Sigmoid colon (tissue), 7 donors: ENCODE measurements at places on chromosomes 2 and 18.

DNA sequence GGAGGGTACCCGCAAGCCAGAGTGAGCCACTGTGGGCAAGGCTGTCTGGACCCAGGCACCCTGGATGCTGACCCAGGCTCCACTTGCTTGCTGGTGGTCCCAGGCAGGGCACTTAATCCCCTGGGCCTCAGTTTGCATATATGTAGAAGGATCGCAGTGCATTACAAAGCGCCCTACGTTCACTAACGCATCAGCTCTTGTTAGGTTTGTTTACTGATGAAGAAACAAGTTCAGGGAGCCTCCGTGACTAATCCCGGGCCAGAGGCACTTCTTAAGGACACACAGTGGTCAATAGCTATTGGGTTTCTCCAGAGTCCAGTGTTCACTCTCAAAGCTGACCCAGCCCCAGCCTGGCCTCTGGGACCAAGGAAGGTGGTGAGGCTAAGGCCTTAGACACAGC lies 70.2 kb downstream of the LBH start:
- H3K4me3 ChIP-seq = no peak overlapping the region
- H3K27me3 ChIP-seq = no peaks in the 10 kb centered on the region
- peak overlapping the region; percentile 84 for H3K27ac ChIP-seq
- no peak for DNase-seq
- no peaks in the 10 kb centered on the region for H3K36me3 ChIP-seq

DNA sequence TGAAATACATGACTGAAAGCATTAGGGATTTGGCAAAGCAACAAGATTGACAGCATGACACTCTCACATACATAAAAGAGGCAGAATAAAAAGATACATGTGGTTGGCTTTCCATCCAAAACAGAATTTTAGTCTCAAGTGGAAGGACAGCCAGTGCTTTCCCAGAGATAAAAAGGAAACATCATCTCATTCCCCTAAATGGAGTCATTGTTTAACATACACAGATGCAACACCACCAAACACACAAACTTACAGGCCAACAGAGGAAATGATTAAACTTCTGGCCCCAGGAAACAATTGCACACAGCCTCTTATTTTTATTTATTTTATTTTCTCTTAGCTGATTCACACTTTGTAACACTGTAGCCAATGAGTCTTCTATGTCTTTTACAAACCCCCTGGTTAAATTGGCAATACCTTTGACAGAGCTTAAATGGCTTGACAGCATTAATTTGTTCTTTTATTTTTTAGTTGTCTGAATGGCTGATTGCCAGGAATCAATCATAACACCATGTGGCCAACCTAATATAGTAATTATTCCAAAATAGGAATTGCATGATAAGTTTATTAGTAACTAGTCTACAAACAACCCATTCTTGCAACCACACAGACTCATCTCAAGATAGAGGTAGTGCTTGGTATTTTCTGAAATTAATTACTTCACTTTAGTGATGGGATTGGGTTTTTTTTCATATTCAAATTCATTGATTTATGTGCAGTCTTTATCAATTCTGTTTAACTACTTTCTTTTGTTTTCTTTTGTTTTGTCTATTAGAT lies 190.5 kb downstream of the RND3 start:
- H3K4me3 ChIP-seq = no peak overlapping the region
- no peaks in the 10 kb centered on the region for H3K27me3 ChIP-seq
- H3K36me3 ChIP-seq = no peaks in the 10 kb centered on the region
- H3K27ac ChIP-seq = no peak overlapping the region

DNA sequence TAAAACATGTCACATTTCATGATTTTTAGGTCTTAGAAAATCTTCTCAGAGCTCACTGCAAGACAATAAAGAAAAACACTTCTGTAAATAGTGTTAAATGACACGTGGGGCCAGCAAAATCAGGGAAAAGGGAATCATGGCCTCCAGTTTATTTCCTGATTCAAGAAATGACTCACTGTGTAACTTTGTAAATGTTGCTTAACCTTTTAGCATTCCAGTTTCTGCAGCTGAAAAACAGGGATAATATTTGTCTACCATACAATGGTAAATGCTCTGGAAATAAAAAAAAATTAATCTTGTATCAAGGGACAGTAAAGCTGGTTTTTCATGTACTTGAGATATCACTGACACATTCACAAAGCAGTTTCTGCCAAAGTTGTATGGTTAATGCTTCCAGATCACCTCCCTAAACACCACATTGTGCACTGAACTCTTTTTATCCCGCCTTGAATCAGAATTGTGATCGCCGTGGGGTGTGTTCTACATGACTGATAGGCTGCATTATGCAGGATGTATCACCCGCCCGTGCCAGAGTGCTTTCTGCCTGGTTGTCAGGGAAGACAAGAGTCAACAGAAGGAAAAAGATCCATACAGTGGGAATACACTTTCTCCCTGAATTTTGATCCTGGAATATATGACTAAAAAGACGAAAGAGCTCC lies 238.8 kb downstream of the IKZF2 start:
- H3K27ac ChIP-seq = no peak overlapping the region
- no peaks in the 10 kb centered on the region for H3K27me3 ChIP-seq
- H3K4me1 ChIP-seq = peaks cover 4% of the 10 kb centered on the region
- no peaks in the 10 kb centered on the region for H3K36me3 ChIP-seq
- no peak overlapping the region for H3K4me3 ChIP-seq

- H3K4me3 ChIP-seq = no peak overlapping the region
- no peaks in the 10 kb centered on the region for H3K36me3 ChIP-seq
- H3K27ac ChIP-seq = no peak overlapping the region
- H3K4me1 ChIP-seq = peaks cover 19% of the 10 kb centered on the region
Measured at GRCh38 chr2:3652896-3653625, 4.9 kb upstream of the ALLC start.

DNA sequence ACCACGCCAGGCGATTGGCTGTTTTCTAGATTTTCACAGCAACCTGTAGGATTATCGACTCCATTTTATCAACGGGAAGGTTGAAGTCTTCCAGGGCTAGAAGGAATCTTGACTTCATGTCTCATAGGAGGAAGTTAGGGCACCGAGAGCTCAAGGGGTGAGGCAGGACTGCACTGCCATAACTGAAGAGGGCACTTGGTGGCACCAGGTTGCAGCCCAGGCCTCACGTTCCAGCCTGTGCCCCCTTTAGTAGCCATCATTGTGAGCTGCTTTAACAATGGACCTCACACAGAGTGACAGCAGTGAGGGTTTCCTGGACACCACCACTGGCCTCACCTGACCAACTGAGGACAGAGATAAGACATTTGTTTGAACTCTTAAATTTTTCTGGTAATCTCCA lies 22.9 kb upstream of the RPL37A start:
- DNase-seq = no peak
- no peak overlapping the region for H3K4me3 ChIP-seq
- no peaks in the 10 kb centered on the region for H3K4me1 ChIP-seq
- H3K27me3 ChIP-seq = no peaks in the 10 kb centered on the region
- H3K36me3 ChIP-seq = peaks cover 29% of the 10 kb centered on the region

GRCh38 chr2:71528749-71529148 lies 75.4 kb downstream of the DYSF start:
- H3K27ac ChIP-seq = no peak overlapping the region
- no peaks in the 10 kb centered on the region for H3K4me1 ChIP-seq
- H3K4me3 ChIP-seq = no peak overlapping the region
- peak; percentile 22 for DNase-seq

GRCh38 chr2:10095175-10095574 lies 15.0 kb upstream of the CYS1 start:
- H3K36me3 ChIP-seq = no peaks in the 10 kb centered on the region
- H3K4me3 ChIP-seq = no peak overlapping the region
- no peaks in the 10 kb centered on the region for H3K27me3 ChIP-seq
- DNase-seq = no peak
- no peak overlapping the region for H3K27ac ChIP-seq

DNA sequence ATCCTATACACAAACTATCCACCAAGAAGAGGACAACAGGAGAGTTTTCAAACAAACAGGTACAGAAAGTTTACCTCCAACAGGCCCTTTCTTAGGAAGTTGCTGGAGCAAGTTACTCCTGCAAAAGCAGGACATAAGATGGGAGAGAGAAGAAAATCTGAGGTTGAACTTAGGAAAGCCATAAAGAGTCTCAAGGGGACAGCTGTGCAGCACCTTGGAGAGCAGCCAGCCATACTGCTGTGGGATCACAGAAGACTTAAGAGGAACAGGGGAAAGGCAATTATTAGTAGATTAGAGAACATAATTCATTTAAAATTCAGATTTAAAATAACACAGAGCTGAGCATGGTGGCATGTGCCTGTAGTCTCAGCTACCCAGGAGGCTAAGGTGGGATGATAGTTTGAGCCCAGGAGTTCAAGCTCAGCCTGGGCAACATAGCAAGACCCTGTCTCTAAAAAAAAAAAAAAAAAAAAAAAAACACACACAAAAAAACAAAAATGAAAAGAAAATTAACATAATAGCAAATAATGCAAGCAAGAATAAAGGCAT lies 148.1 kb upstream of the SIX3 start:
- H3K4me3 ChIP-seq = no peak overlapping the region
- no peaks in the 10 kb centered on the region for H3K36me3 ChIP-seq
- DNase-seq = no peak
- H3K27me3 ChIP-seq = peaks cover 11% of the 10 kb centered on the region
- no peak overlapping the region for H3K27ac ChIP-seq
- no peaks in the 10 kb centered on the region for H3K4me1 ChIP-seq

DNA sequence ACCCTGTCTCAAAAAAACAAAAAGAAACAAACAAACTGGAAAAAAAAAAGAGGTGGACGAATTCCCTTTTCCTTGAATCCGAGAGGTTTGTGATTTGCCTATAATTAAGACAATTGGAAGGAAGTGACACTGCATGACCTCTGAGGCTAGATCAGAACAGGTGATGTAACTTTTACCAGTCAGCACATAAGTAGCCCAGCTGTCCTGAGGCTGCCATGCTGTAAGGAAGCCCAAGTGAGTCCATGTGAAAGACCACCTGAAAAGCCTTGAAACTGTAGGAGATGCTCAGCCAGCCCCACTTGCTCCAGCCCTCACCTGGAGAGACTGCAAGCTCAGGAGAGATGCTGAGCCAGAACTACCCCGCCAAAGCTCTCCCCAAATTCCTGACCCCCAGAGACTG lies 166.8 kb downstream of the TGIF1 start:
- peaks cover 2% of the 10 kb centered on the region for H3K4me1 ChIP-seq
- no peaks in the 10 kb centered on the region for H3K36me3 ChIP-seq

GRCh38 chr2:97747285-97747684 lies 33.9 kb downstream of the ZAP70 start:
- no peak for DNase-seq
- H3K27me3 ChIP-seq = no peaks in the 10 kb centered on the region
- H3K36me3 ChIP-seq = no peaks in the 10 kb centered on the region
- peaks cover 7% of the 10 kb centered on the region for H3K4me1 ChIP-seq
- no peak overlapping the region for H3K4me3 ChIP-seq
- peak overlapping the region; percentile 33 for H3K27ac ChIP-seq

DNA sequence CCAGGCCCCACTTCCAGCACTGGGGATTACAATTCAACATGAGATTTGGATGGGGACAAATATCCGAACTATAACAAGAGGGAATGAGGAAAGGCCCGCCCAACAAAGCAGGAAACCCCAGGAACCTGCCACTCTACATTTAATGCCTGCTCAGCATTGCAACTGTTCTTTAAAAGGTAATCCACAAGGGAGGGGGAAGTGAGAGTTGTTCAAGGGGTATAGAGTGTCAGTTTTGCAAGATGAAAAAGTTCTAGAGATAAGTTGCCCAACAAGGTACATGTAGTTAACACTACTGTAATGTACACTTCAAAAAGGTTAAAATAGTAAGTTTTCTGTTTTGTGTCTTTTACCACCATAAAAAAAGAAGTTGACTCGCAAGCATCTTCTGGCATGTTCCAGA lies 137.6 kb downstream of the MBD2 start:
- no peak overlapping the region for H3K27ac ChIP-seq
- DNase-seq = no peak
- no peak overlapping the region for H3K4me3 ChIP-seq

DNA sequence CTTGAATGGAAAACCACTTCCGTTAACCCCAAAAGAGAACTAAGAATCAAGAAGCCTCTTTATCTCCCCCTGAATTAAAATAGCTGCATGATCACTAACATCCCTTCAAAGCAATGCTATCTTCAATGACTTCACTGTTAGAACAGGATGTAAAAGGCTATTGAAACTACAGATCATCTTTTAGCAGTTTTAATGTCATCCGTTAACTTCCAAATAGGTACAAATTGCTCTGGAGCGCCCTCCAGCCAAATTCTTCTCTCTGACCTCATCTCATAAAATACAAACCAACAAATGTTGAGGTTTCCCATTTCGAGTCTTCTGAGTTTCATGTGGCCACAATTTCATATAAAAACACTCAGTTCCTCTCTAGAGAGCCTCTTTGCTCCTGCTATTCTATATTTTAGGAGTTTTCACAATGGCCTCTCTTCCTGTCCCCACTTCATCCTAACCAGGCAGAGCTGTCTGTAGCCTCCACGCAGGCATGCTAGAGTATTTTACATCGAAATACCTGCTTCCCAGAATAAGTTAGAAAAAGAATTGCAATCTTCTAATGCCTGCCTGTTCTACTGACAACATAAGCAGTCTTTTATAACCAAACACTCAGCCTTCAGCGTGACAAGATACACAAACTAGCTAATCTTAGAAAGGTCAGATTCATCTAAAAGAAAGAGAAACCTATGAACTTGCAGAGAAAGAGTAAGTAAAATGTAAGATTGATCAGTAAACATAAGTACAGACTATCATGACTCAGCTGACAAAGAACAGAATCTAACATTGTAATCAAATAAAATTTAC lies 37.9 kb downstream of the B4GALT6 start:
- H3K27ac ChIP-seq = no peak overlapping the region
- no peak for DNase-seq
- no peak overlapping the region for H3K4me3 ChIP-seq
- H3K36me3 ChIP-seq = no peaks in the 10 kb centered on the region

- H3K27ac ChIP-seq = no peak overlapping the region
- H3K36me3 ChIP-seq = no peaks in the 10 kb centered on the region
- peak; percentile 65 for DNase-seq
- H3K4me3 ChIP-seq = no peak overlapping the region
- no peaks in the 10 kb centered on the region for H3K27me3 ChIP-seq
Measured at GRCh38 chr2:98912221-98912851, 23.7 kb downstream of the CRACDL start.

GRCh38 chr18:78820161-78820834 lies 159.3 kb upstream of the SALL3 start:
- no peaks in the 10 kb centered on the region for H3K4me1 ChIP-seq
- H3K27me3 ChIP-seq = peaks cover 2% of the 10 kb centered on the region
- H3K27ac ChIP-seq = no peak overlapping the region
- no peaks in the 10 kb centered on the region for H3K36me3 ChIP-seq
- DNase-seq = no peak
- H3K4me3 ChIP-seq = no peak overlapping the region

GRCh38 chr2:49035481-49035880 lies 118.8 kb downstream of the FSHR start:
- no peak for DNase-seq
- no peak overlapping the region for H3K4me3 ChIP-seq
- no peaks in the 10 kb centered on the region for H3K36me3 ChIP-seq
- H3K27me3 ChIP-seq = no peaks in the 10 kb centered on the region
